ENCODE measurements at places on chromosomes 6 and 20.

DNA sequence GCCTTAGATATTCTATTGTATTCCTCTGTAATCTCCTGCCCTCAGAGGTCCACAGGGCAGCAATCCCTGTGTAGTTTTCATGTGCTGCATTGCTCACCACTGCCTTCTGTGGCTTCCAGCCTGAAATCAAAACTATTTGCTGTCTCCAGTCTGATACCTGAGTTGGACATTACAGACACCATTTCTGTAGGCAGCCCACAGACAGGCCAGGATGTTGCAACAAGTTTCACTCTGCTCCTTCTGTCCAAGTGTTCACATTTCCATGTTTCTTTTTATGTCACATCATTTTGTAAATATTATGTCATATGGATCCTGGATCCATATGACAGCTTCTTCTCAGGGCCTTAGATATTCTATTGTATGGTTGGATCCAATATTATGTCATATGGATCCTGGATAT, 21.7 kb downstream of the ECI2 start:
- DNase-seq: no peak

DNA sequence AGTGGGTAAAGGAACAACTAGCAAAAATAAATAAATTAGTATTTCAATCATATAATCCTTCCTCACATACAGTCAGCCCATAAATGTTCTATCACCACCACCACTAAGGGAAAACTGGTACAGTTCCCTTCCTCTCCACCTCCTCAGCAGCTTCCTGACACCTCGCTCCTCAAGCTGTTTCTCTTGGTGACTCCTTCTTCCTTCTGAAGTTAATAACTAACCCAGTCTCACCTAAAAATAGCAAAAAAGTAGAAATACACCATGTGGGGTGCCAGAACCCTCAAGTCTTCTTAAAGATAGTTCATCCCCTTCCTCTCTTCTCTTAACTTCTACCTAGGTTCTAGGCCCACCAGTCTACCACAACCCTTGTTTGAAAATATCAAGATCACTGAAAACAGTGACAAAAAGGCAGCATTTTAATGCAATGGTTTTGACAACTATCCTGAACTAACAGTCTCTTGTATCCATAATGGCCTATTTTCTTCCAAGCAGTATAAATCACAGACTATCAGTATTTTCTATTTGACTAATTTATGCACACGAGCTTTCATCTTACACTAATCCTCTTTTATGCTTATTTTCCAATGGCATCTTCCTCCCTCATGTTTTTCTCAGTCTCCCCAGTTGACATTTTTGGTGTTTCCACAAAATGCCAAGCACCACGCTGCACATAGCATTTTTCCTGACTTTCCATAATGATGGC, 85.5 kb downstream of the KHDC1L start:
- no peak for DNase-seq

DNA sequence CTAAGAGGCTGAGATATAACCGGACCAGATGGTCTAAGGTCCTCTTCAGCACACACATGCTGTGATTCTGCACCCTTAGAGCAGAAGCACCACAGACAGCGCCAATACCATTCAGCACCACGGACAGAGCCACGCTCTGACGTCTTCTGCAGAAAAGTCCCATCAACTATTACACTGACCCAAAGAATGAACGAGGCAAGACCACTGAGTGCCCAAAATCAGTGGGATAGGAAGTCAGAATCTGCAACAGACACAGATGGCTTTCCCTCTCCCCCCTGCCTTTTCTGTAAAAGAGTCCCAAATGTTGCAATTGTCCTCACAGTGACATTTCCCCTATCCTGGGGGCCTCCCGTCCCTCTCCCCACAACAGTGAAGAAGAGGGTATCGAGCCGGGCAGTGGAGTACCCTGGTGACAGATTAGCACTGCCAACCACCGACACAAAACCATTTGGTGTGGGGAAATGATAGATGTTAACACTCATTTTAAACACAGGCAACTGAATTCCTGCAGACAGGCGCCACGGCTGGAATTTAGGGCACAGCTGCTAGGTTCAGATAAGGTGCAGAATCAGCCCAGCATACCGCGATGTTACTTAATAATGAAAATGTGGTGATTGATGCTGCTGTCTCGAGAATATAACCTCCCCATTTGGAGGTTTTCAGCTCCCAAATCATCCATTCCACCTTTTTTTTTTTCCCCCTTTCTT, 66.6 kb upstream of the CTNNBL1 start:
- no peak for DNase-seq

DNA sequence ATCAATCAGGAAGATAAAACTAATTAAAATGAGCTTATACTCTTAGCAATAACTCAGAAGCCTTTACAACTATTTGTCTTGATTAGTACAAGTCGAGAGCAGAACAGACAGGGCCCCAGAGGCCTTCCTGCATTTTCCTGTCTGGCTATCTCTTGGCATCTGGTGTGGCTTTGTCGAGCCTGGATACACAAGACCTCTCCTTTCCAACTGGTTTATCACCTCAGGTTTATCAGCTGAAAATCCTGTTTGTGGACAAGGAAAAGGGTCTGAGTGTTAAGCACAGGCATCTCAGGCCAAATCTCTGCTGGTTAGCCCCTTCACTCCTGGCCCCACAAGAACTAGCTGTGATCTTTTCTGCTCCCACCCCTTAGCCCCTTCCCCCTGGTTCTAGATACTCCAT, 32.6 kb downstream of the BAK1 start:
- DNase-seq: no peak
